ENCODE measurements at places on chromosomes 2 and 18.

GRCh38 chr2:55493220-55493619 lies 26.3 kb upstream of the CFAP36 start:
- H3K27me3 ChIP-seq: no peaks in the 10 kb centered on the region
- no peak for DNase-seq
- H3K27ac ChIP-seq: no peak overlapping the region
- peaks cover 9% of the 10 kb centered on the region for H3K4me1 ChIP-seq
- no peak overlapping the region for H3K4me3 ChIP-seq
- H3K36me3 ChIP-seq: no peaks in the 10 kb centered on the region

DNA sequence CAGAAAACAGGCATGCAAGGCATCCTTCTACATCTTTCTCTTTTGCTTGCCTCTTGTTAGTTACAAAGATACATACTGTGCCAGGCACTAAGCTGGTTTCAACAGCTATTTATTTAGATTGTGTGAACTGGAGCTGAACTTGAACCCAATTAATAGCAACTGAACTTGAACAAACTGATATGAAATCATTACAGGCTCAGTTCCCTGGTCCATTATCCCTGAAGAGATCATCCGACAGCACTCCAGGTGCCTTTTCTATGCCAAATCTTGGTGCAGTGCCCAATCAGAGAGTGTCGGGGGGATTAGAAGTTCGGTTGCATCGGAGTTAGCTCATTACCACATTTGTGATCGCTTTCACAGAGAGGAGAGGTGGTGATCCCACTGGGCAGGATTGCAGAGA lies 477.6 kb downstream of the PARD3B start:
- H3K36me3 ChIP-seq: no peaks in the 10 kb centered on the region
- no peaks in the 10 kb centered on the region for H3K27me3 ChIP-seq
- H3K27ac ChIP-seq: no peak overlapping the region
- H3K4me1 ChIP-seq: no peaks in the 10 kb centered on the region
- no peak for DNase-seq

DNA sequence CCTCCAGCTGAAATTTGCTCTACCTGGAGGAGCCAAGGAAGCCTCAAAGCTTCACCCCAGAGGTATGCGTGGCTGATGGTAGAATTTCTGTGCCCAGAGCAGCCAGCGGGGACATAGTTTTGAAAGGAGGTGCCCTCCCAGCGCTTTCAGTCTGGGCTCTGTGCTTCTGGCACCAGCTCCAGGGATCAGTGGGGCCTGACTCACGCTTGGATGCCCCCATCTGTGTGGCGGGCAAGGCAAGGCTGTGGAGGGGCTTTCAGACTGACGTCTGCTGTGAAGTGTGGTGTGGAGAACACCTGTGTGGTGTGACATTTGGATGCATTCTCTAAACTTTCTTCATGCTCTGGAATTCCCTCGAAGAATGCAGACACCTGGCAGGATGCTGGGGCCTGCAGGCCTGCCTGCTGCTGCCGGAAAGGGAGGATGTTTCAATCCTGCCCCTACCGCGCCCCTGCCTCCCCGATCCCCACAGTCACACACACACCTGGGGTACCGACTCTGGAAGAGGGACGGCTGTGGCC lies 84.1 kb downstream of the CTIF start:
- H3K27me3 ChIP-seq: no peaks in the 10 kb centered on the region
- H3K27ac ChIP-seq: peak overlapping the region; percentile 50
- no peaks in the 10 kb centered on the region for H3K36me3 ChIP-seq
- peak; percentile 69 for DNase-seq
- H3K4me1 ChIP-seq: peaks cover 13% of the 10 kb centered on the region
- no peak overlapping the region for H3K4me3 ChIP-seq

DNA sequence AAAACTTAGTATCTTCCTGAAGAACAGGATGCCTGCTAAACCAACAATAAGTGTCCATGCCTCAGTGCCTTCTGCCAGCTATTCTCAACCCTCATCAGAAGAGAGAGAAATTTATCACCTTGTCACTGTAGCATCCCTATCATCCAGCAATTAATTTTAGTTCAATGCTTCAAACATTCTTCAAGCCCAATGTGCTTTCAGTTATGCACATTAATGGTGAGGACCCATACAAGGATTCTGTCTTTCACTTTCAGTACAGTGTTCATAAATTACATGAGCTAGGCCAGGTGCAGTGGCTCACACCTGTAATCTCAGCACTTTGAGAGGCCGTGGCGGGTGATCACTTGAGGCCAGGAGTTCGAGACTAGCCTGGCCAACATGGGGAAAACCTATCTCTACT lies 47.0 kb upstream of the MSH6 start:
- no peak overlapping the region for H3K27ac ChIP-seq
- H3K4me1 ChIP-seq: 0 out of 2 replicates have a peak, but pooled peaks cover 2% of the 10 kb centered on the region
- no peak for DNase-seq

- H3K27ac ChIP-seq: peak overlapping the region; percentile 28
- no peak for DNase-seq
- H3K27me3 ChIP-seq: no peaks in the 10 kb centered on the region
- no peak overlapping the region for H3K4me3 ChIP-seq
- peaks cover 11% of the 10 kb centered on the region for H3K4me1 ChIP-seq
Observed at GRCh38 chr2:197647961-197648690, 27.3 kb downstream of the RFTN2 start.

GRCh38 chr18:59150236-59150635 lies 10.6 kb downstream of the SEC11C start:
- no peak overlapping the region for H3K27ac ChIP-seq
- no peaks in the 10 kb centered on the region for H3K27me3 ChIP-seq
- DNase-seq: peak; percentile 36
- no peaks in the 10 kb centered on the region for H3K4me1 ChIP-seq
- H3K36me3 ChIP-seq: peaks cover 3% of the 10 kb centered on the region

DNA sequence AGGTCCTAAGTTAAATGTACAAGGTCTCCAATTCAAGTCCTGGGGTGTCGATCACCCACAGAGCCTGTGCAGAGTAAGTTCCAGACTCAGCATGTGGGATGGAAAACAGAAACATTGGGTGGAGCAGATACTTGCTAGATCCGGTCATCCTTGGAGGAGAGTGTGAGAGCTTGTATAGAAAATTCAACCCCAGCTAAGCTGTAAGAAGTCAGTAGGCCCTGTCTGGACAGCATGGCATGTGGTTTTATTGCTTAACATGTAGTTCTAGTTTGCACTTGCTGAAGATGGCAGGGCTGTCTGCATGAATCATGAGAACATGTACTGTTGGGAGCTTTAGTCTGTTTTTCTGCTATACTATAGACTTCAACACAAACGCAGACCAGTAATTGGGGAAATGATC lies 189.6 kb upstream of the RMP24 start:
- H3K4me3 ChIP-seq: no peak overlapping the region
- H3K27me3 ChIP-seq: no peaks in the 10 kb centered on the region
- no peaks in the 10 kb centered on the region for H3K36me3 ChIP-seq
- DNase-seq: no peak

DNA sequence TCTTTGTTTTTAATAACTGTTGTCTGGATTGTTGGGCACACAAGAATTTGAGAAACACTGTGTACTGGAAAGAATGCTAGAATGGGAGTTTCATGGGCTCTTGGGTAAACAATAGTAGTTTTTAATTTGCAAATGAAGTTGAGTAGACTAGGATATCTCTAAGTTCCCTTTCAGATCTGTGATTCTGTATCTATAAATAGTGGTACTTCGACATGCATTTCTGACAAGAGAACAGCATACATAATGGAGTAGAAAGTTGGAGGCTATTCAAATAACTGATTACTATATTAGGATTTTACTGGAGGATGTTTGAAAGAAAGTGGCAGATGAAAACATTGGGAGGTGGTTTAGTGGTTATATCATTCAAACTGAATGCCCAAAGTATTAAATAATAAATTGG lies 29.5 kb downstream of the EPB41L5 start:
- DNase-seq: no peak
- H3K4me1 ChIP-seq: no peaks in the 10 kb centered on the region
- H3K4me3 ChIP-seq: no peak overlapping the region
- no peaks in the 10 kb centered on the region for H3K27me3 ChIP-seq
- H3K27ac ChIP-seq: no peak overlapping the region
- peaks cover 17% of the 10 kb centered on the region for H3K36me3 ChIP-seq

DNA sequence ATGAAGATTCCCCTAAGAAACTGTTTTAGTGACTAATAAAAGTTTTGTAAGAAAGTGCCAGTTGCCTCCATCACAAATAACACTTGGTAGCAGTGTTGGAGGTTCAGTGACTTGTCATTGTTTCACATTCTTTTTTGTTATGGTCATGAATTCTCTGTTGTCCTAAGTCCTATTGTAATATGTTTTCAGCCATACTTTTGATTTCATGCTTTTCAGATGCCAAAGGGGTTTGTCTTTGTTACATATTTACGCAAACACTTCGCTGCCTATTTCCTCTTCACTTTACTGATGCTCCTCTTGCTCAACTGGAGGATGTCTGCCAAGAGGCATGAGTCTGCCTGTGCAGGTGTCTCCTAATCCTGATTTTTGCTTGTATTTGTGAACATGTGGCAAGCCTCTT lies 66.6 kb downstream of the PHLPP1 start:
- H3K27ac ChIP-seq: peak overlapping the region; percentile 36
- DNase-seq: peak; percentile 51
- H3K4me1 ChIP-seq: peaks cover 95% of the 10 kb centered on the region
- H3K4me3 ChIP-seq: no peak overlapping the region
- H3K27me3 ChIP-seq: no peaks in the 10 kb centered on the region
- no peaks in the 10 kb centered on the region for H3K36me3 ChIP-seq

GRCh38 chr2:206408323-206409320 lies 34.7 kb upstream of the ADAM23 start:
- H3K4me1 ChIP-seq: no peaks in the 10 kb centered on the region
- H3K27me3 ChIP-seq: no peaks in the 10 kb centered on the region
- no peak overlapping the region for H3K4me3 ChIP-seq

DNA sequence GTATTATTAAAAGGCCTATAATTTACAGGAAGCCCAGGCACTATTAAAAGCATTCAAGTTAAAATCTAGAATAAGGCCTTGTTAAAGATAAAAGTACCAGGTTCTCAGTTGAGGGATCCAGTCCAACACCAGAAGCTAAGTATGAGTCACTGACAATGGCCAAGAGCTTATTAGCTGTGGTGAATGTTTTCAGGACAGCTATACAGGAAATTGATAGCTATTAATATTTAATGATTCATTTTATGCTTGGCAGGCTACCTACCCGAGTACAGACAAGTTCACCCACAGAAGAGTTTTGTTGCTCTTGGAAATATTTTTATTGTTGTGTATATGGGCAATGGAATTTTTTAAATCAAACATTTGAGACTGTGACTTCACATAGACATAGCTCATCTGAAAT lies 729.6 kb upstream of the ZNF804A start:
- DNase-seq: no peak
- H3K4me1 ChIP-seq: no peaks in the 10 kb centered on the region
- no peaks in the 10 kb centered on the region for H3K36me3 ChIP-seq
- H3K27ac ChIP-seq: no peak overlapping the region
- H3K4me3 ChIP-seq: no peak overlapping the region
- H3K27me3 ChIP-seq: no peaks in the 10 kb centered on the region

DNA sequence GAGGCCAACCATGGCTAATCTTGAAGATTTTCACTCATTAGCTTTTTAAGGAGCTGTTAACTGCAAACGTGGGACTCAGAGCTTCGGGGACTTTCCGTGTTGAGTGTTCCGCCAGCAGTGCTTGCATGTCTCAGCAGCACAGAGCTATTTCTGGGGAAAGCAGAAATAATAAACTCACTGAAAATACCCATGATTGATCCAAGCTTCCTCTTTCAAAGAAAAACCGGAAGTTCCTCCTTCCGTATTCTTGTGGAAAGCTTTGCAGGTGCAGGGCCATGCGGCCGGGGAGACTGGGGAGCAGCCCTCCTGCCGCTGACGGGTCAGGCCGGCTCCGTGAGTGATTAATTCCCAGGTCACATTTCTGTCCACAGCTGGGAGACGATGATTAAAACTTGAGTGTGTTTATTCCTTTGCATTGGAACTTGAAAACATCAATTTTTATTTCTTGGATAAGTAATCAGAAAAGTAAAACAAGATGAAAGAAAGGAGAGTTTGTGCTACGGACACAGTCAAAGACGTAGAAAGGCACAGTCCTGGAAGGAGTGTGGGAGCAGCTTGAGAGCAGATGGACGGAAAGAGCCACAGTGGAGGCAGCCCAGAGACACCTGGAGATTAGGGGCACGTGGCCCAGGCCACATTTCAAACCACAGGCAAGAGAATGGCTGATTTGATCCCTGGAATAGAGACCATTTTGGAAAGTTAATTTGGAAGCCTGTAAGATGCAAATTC lies 54.2 kb upstream of the CTDP1 start:
- no peak for DNase-seq
- H3K27ac ChIP-seq: no peak overlapping the region
- H3K27me3 ChIP-seq: no peaks in the 10 kb centered on the region
- no peak overlapping the region for H3K4me3 ChIP-seq

DNA sequence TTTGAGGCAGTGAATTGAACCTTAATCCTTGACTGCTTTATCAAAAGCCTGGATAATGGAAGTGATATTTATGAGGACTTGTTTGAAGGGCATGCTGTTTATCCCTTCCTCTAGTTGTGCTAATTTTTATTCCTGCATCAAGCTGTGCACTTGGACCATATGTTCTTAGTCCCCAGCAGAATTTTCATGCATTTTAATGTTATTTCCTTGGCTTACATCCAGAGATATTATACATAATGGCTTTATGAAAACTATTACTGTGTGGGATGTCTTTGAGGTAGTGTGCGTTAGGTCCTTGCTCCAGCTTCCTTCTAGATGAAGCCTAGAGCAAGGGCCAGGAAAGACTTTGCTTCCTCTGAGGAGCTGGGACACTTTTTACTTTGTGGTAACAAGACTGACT lies 378.4 kb downstream of the LPIN1 start:
- H3K4me1 ChIP-seq: no peaks in the 10 kb centered on the region
- no peak overlapping the region for H3K27ac ChIP-seq
- H3K4me3 ChIP-seq: no peak overlapping the region
- DNase-seq: no peak
- no peaks in the 10 kb centered on the region for H3K36me3 ChIP-seq

- H3K27me3 ChIP-seq: no peaks in the 10 kb centered on the region
- peaks cover 24% of the 10 kb centered on the region for H3K4me1 ChIP-seq
- no peak for DNase-seq
- H3K36me3 ChIP-seq: no peaks in the 10 kb centered on the region
- H3K27ac ChIP-seq: no peak overlapping the region
- no peak overlapping the region for H3K4me3 ChIP-seq
Observed at GRCh38 chr2:144707736-144708326, 187.9 kb upstream of the ZEB2 start.

GRCh38 chr2:99607861-99608491 lies 118.2 kb upstream of the REV1 start:
- no peaks in the 10 kb centered on the region for H3K4me1 ChIP-seq
- peak; percentile 46 for DNase-seq
- H3K36me3 ChIP-seq: no peaks in the 10 kb centered on the region
- no peaks in the 10 kb centered on the region for H3K27me3 ChIP-seq

DNA sequence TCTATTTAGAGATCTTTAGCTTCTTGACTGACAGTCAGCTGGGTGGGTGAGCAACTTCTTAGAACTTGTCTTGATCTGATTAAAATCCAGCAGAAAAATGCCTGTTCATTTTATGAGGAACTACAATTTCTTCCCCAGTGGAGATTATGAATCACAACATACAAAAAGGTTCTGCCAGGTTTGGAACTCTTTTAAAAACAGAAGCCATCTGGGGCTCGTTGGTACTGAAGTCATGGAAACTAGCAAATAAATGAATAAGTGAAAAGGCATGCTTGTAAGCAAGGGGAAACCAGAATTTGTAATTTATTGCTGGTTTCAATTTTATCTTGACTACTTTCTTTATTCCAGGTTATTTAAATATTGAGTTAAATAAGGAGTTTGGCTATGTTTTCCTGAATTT lies 767.4 kb downstream of the MBD2 start:
- H3K27me3 ChIP-seq: no peaks in the 10 kb centered on the region
- H3K4me3 ChIP-seq: no peak overlapping the region
- H3K4me1 ChIP-seq: peaks cover 26% of the 10 kb centered on the region
- no peak for DNase-seq
- no peaks in the 10 kb centered on the region for H3K36me3 ChIP-seq

- no peak overlapping the region for H3K4me3 ChIP-seq
- DNase-seq: no peak
- H3K4me1 ChIP-seq: no peaks in the 10 kb centered on the region
- H3K36me3 ChIP-seq: no peaks in the 10 kb centered on the region
- 0 out of 2 replicates have a peak overlapping the region, but pooled peaks have one; percentile 24 for H3K27ac ChIP-seq
- H3K27me3 ChIP-seq: no peaks in the 10 kb centered on the region
Observed at GRCh38 chr2:69804416-69804815, 25.0 kb upstream of the GMCL1 start.

Data from GM23338 (cell line).